Thoracic aorta (tissue), 2 donors: ENCODE measurements at places on chromosomes 1 and 21. TPM values are rescaled to one million over a fixed set of nuclear protein-coding genes. Genes with fewer than 3 reads are reported as not detected.

- DNase-seq: no peak
Observed at GRCh38 chr1:33455539-33456501, 16.6 kb upstream of the ZSCAN20 start.

Gene CLDN17
- not detected for total RNA-seq

Gene LRRC71
- total RNA-seq: not detected

DNA sequence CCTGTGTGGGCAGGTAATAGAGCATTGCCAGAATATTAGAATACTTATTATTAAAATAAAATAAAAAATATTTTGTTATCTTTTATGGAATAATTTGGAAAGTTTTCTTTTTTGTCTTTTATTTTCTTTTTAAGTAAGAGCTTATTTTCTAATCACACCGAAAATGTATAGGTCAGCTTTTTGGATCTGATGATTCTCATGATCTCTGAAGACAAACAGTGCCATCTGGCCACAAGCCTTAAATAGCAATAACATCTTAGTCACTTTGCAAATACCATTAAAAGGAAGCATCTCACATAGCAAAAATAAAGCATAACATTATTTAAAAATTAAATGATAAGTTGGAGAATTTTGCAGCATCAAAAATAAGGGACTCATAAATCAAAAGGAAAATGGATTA is 213.8 kb downstream of the PLA2G4A start:
- no peak for DNase-seq

GRCh38 chr1:170562646-170563338 is 30.8 kb downstream of the GORAB start:
- DNase-seq: peak; percentile 60

GRCh38 chr1:10726355-10726754 is 70.1 kb downstream of the CASZ1 start:
- peak; percentile 15 for DNase-seq

Gene PTAFR
- 6.5 TPM for total RNA-seq

GRCh38 chr1:240189386-240189989 is 97.8 kb downstream of the FMN2 start:
- no peak for DNase-seq

DNA sequence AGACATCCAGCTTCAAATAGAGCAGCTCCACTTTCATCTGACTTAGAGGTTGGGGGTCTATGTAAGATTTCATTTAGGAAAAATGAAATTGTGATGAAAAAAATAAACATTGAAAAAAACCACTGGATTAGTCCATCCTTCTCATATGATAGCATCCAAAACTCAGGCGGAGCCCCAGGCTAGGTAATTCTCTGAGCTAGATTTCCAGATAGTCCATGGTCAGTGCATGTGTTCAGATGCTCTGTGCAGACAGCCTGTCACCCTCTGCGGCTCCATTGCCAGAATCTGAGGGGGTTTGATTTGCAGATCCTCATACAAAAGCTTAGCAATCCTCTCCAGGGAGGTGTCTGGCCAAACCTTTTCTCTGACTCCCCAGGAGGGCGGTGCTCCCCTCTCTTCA is 49.2 kb downstream of the C8B start:
- DNase-seq: no peak

- DNase-seq: no peak
Observed at GRCh38 chr21:35335951-35336446, 286.9 kb upstream of the RUNX1 start.

GRCh38 chr1:26290882-26291261 is 11.0 kb downstream of the SH3BGRL3 start:
- DNase-seq: no peak

- DNase-seq: no peak
Observed at GRCh38 chr1:117654493-117655219, 48.8 kb downstream of the TENT5C start.
